Anterior cingulate cortex (tissue), 58 donors: ENCODE measurements at places on chromosomes 6 and 20.

- no peak for DNase-seq
Measured at GRCh38 chr6:108658174-108658573, 97.5 kb downstream of the FOXO3 start.

DNA sequence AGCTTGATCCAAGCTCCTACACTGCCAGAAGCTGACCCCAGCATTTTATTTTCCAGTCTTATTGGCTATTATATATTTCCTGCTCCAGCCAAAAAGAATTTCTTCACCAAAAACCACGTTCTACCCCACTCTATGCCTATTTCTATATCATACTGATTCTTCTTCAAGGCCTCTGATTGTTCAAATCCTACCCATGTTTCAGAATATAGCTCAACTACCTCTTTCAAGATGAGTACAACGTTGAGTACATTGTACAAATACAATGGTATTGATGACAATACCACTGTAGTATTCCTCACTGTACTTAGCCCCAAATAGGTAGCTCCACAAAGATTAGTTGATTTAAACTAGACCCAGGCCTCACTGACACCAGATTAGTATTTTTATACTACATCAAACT is 31.0 kb downstream of the ASCC3 start:
- DNase-seq: no peak

DNA sequence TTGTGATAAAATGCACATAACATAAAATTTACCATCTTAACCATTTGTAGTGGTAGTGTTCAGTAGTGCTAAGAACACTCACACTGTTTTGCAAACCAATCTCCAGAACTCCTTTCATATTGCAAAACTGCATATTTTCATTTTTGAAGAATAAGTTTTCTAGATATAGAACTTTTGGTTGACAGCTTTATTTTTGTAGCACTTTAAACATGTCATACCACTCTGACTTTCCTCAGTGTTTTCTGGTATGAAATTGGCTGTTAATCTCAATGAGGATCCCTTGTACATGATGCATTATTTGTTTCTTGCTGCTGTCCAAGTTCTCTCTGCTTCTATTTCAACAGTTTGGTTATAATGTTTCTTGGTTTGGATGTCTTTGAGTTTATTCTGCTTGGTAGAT is 45.1 kb upstream of the MICB start:
- no peak for DNase-seq

DNA sequence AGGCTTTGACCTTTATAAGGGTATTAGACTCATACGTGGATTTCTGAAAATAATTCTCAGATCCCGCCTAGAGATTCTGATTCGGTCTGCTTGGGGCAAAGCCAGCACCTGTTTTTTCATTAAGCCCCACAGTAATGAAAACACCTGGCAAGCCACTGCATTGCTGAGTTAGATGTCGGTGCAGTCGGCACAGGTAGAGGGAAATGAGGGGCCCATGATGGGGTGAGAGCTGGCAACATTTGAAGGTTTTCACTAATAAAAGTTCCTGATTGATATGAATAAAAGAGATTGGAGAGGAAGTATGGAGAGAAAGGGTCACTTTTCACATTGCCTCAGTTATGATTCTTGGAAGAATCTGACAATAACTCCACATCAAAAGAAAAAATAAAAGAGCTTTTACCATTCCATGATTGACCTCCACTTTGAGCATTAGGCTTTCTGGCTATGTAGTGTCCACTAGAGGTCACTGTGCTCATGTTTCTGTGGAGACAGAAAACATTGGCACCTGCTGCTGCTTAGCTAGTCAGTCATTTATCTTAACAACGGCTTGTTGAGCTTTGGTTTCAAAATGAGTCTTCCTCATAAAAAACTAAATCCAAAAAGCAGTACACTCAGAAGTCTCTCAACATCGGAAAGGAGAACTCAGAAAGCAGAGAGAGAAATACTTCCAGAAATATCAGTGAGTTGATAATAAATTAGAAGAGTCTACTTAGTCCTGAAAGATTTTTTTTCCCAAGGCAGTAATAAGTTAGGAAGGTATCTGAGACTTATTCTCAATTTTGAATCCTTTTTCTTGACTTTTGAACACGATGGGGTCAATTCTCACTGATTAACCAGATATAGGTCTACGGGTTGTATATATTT is 53.3 kb upstream of the KLHL31 start:
- DNase-seq: no peak

GRCh38 chr20:4327956-4328355 is 312.6 kb upstream of the RNF24 start:
- DNase-seq: no peak

DNA sequence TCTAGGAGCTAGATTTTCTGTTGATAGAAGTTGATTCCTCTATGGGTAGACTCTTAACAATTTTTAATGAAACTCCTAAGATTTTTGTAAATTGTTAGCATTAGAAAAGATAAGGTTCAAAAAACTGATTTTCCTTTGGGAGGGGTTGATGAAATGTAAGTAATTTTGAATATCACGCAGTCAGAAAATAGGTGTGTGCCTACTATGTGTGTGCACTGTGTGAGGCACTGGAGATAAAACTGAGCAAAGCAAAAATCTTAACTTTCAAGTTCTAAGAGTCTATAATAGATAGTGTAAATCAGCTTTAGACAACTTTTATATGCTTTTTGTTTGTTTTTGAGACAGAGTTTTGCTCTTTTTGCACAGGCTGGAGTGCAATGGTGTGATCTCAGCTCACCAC is 53.3 kb downstream of the FAM217A start:
- DNase-seq: no peak

DNA sequence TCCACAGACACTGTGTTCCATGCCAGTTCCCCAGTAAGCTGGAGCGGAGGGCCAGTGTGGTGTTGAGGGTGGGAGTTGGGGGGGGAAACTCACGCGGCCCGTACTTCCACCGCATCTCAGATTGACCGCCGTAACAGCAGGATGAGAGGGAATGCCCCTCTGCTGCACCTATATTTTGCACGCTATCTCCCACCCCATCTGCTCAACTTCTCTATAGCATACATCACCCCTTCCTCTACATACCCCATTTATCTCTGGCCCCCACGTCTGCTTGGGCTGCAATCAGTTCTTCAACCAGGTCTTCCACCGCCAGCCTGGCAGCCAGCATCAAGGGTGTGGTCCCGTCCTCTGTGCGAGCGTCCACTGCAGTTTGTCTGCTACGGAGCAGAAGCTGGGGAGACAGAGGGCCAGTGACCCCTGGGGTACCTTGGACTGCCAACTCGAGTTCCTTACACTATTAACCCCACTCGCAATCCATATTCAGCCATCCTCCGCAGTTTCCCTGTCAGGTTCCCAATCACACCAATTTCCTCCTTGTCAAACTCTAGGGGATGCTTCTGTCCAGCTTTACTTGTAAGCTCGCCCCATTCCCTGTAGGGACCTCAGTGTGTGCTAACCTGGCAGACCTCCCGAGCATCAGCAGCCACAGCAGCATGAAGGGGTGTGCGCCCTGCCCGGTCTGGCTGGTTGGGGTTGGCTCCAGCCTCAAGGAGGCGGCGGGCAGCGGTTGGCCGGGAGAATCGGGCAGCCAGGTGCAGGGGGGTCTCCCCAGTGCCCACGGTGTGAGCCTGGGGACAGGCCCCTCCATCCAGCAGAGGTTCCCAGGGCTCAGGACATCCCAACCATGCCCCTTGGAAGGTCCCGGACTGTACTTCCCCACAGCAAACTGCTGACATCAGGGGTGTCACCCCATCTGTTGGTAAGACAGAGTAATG is 4.5 kb upstream of the GPSM3 start:
- DNase-seq: peak; percentile 70

- DNase-seq: no peak
Measured at GRCh38 chr20:63787302-63787701, 43.8 kb downstream of the ZBTB46 start.

- no peak for DNase-seq
Measured at GRCh38 chr6:133396233-133396983, 155.3 kb downstream of the EYA4 start.

DNA sequence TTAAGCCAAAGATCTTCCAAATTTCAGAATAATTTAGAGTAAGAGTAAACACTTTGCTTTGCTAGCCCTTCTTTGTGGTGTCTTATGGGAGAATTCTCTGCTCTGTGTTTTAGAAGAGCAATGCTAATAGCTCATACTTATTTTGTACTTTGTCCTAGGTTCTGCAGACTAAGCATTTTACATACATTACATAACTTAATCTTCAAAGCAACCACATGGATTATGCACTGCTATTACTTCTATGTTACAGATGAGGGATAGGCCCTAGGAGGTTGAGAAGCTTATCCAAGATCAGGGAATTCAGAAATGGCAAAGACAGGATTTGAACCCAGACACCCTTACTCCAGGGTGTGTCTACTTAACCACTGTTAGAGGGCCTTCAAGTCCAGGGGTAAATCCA is 9.8 kb upstream of the CCDC170 start:
- no peak for DNase-seq

- no peak for DNase-seq
Measured at GRCh38 chr6:16140607-16141006, 11.7 kb downstream of the MYLIP start.

DNA sequence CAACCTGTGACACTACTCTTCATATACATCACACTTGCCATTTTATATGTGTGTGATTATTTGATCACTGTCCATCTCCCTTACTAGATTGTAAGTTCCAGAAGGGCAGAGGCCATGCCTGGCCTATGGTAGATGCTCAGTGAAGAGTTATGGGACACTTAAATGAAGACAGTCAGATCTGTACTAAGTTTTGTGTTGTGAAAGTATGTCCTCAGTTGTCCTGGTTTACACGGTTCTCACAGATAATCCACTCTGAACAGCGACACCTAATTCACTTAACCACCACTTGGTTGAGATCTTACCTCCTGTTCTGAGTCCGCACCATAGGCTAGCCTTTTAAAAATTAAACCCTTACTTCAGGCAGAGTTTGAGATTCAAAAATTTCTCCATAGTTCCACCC is 434.1 kb upstream of the SOX4 start:
- no peak for DNase-seq
